Cerebellum (tissue), 4 donors: ENCODE measurements at places on chromosomes 2 and 18. TPM values are rescaled to one million over a fixed set of nuclear protein-coding genes. Genes with fewer than 3 reads are reported as not detected.

Gene TMEM37
- 0.54 TPM for total RNA-seq

Gene CHRNA1
- not detected for total RNA-seq

Gene SERPINB10
- not detected for total RNA-seq

Gene RNF144A
- total RNA-seq, result 53.9 TPM

- no peak for DNase-seq
Observed at GRCh38 chr2:36366491-36367120, 11.0 kb downstream of the CRIM1 start.

DNA sequence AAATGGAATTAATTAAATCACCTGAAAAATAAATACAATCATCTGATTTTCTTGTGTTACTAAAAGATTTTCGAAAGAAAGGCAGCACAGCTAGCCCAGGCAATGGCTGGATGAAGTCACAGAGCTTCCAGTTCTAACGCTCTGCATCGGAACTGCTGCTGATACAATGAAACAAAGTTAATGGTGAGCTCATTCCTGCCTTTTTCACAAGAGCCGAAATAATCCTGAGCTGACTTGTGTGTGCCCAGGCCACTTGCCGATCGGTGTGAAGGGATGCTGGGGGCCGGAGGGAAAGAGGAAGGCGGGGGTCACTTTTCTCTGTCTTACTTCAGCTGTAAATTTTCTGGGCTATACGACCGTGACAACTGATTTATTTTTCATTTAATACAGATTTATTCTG, 149.5 kb downstream of the INO80D start:
- DNase-seq, result no peak
